ENCODE measurements at places on chromosomes 1 and 21.
A peak's percentile ranks its signal among the peaks of the same experiment; 100 is the strongest.

- no peak for DNase-seq
These were observed 377.8 kb downstream of the USH2A start for GRCh38 chr1:216045400-216045799.

- peak; percentile 82 for DNase-seq
These were observed 821 bp downstream of the PHC2 start for GRCh38 chr1:33429856-33430691.

DNA sequence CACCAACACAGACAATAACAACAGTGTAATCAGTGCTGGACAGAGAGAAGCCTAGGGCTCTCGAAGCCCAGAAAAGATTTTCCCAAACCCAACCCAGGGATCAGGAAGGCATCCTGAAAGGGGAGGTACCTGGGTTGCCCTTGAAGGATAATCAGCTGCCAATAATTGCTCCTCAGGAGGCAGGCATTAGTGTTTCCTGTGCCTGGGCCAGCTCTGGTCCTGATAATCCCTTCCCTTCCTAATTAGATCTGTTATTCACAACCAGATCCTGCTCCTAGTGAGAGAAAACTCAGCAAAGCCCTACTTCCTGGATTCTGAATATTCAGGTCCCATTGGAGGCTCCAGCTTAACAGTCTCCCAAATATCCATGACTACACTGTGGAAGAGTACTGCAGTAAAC is 117.4 kb downstream of the DMRTA2 start:
- DNase-seq: no peak

DNA sequence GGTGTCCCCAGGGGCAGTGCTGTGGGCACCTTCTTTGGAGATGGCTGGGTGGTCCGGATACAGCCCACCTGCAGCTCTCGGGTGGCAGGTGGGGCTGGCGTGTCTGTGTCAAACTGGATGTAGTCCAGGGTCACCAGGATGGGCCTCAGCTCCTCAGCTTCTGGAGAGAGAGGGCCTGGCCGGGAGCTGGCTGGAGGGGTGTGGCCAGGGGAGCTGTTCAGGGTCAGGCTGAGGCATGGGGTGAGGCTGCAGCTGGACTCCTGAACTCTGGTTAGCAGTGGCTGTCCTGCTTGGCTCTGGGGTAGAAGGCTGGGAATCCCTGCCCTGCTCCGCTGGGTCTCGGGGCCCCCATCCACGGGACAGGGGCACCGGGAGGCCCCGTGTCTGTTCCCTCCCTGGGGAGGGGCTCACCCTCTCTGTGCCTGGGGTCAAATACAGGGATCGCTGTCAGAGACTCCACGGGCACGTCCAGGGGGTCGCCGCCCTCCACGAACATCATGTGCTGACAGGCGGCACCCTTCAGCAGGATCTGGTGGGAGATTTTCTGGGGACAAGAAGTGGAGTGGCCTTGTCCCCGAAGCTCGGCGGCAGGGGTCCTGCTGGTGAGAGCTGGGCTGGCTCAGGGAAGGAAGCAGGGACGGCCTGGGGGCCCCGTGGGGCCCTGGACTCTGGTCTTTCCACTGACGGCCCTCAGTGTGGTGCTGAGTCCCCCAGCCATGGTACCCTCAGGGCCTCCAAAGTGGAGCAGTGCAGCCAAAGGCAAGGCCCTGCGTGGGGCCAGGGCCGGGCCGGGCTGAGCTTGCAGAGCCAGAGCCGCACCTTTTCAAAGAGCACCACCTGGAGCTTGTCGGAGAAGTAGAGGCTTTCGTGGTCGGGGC is 4.1 kb upstream of the TMEM52 start:
- DNase-seq: no peak

GRCh38 chr1:20271498-20272400 is 18.9 kb upstream of the VWA5B1 start:
- DNase-seq: peak; percentile 51

DNA sequence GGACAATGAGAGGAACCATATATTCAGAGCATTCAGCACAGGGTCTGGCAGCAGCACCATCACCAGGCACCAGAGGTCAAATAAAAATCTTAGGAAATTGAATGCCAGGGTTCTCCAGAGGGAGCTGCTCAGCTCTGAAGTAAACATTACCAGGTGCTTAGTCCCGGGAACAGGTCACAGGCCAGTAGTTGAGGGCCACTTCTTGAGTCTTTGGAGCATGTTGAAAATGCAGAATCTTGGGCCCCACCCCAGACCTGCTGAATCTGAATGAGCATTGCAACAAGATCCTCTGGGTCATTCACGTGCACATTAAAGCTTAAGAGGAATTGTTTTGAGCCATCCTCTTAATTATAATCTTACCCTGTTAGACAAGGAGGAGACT is 33.8 kb downstream of the PHC2 start:
- DNase-seq: no peak
